ENCODE measurements at places on chromosomes 2 and 18. TPM values are rescaled to one million over a fixed set of nuclear protein-coding genes. Genes with fewer than 3 reads are reported as not detected.

DNA sequence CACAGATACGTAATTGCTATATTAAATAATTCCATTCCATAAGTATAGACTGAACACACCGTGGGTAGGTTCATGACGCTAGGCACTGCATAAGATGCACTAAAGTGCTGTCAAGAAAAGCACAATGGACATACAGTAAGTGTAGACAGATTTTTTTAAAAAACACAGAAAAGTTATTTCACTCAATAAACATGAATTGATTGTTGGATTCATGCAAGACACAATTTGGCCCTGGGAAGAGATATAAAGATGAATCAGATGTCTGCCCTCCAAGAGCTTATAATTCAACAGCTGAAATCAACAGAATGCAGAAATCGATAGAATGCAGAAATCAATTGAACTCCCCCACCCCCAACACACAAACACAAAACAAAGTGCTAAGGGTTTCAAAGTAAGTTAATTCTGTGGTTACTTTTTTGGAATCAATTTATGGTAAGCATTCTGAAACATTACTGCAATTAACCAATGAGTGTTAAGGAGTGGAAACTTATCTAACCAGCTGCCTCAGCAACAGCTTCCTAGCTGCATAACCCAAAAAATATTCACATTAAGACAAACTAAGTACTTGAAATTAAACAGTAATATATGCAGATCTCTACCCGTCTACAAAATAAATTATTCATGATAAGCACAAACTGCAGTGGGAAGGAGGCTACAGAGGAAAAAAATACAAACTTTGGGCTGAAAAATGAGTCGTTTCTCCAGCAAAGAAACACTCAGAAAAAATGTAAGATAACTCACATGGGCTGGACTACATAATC lies 1.6 kb downstream of the NBAS start:
- peaks cover 1% of the 10 kb centered on the region for H3K27me3 ChIP-seq
- peaks cover 32% of the 10 kb centered on the region for H3K4me1 ChIP-seq
- H3K36me3 ChIP-seq, result peaks cover 1% of the 10 kb centered on the region
- H3K27ac ChIP-seq, result peak overlapping the region; percentile 99
- peak overlapping the region; percentile 96 for H3K4me3 ChIP-seq

DNA sequence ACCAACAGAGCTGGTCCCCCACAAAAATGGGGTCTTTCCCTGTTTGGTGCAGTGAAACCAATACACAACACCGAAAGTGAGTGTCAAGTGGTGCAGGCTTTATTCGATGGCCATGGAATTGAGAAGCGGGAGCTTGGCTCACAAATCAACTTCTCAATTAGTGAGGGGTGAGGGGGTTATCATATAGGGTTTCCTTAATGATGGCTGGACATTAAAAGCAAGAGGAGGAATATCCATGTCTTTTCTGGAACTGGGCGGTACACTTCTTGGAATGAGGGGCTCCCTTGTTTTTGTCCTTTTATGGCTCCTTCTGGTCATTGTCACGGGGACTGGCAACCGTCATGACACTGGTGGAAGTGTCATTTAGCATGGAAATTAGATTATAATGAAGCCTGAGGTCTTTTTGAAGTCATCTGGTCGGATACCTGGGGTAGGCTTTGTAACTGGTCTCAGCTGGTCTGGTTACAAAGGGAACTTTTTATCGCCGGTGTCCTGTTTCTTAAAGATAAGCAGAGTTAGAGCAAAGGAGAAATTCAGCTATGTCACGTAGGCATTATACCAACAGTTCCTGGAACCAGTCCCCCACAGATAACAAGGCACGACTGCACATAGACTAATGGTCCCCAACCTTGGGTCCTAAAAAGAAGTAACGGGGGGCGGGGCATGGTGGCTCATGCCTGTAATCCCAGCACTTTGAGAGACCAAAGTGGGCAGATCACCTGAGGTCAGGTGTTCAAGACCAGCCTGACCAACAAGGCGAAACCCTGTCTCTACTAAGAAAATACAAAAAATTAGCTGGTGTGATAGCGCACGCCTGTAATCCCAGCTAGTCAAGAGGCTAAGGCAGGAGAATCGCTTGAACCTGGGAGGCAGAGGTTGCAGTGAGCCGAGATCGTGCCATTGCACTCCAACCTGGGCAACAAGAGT lies 93.5 kb upstream of the NDUFV2 start:
- H3K27me3 ChIP-seq, result no peaks in the 10 kb centered on the region
- no peaks in the 10 kb centered on the region for H3K4me1 ChIP-seq
- no peaks in the 10 kb centered on the region for H3K36me3 ChIP-seq
- H3K4me3 ChIP-seq, result no peak overlapping the region
- DNase-seq, result no peak

DNA sequence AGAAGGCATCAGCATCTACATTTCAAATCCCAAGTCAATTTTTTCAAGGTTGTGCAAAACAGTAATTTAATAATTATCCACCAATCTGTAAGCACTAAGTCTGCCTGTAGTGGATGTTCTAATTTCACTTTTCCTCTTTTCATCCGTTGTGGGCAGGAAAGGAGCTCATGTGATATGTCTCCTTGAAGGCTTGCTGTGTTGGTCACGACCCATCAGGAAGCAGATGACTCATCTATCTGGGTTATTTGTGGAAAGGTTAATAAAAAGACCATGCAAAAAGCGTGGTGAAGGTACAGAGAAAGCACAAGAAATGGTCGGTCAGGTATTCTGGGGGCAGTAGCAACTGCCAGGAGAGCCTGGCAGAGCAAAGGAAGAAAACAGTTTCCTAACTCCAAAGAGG lies 476.7 kb upstream of the RAB6C start:
- no peak overlapping the region for H3K4me3 ChIP-seq
- H3K4me1 ChIP-seq, result no peaks in the 10 kb centered on the region
- no peaks in the 10 kb centered on the region for H3K36me3 ChIP-seq
- H3K27ac ChIP-seq, result no peak overlapping the region

- H3K27me3 ChIP-seq, result no peaks in the 10 kb centered on the region
- no peak overlapping the region for H3K4me3 ChIP-seq
- no peak for DNase-seq
- peaks cover 3% of the 10 kb centered on the region for H3K4me1 ChIP-seq
- no peaks in the 10 kb centered on the region for H3K36me3 ChIP-seq
Measured at GRCh38 chr2:104406261-104406726, 447.6 kb upstream of the POU3F3 start.

DNA sequence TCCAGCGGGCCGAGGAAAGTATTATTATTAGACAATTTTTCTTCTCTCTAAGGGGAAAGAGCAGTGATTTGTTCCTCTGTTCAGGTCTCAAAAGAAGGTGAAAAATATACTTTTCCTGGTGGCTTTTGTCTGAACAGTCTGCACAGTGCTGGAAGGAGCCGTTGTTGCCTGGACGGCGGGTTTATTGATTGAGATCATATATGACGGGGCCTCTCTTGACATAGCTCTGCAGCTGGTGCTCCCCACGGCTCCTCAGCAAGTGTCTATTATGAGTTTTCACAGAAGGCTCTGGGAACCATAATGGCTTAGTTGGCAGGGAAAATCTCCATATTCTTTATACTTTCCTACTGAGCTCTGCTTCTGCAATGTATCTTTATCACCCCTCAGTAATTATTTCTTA lies 42.9 kb downstream of the FSHR start:
- peaks cover 10% of the 10 kb centered on the region for H3K27me3 ChIP-seq
- no peak for DNase-seq
- H3K27ac ChIP-seq, result no peak overlapping the region
- H3K4me3 ChIP-seq, result no peak overlapping the region
- no peaks in the 10 kb centered on the region for H3K4me1 ChIP-seq
- no peaks in the 10 kb centered on the region for H3K36me3 ChIP-seq

DNA sequence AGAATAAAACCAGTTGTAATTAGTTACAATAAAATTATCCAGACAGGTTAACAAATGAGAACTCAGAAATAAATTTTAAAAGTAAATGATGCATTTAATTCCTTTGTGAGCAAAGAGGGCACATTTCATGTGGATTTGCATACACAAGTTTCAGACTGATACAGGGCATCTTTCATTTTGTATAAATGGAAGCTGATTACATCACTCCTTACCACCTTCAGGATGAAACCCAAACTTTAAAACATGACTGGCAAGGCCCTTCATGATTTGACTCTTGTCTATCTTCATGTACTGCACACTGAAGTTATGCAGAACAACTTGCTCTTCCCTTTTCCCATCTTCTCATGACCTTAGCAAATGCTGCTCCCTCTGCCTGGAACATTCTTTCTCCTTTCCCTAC lies 26.9 kb downstream of the EFEMP1 start:
- DNase-seq, result no peak
- no peaks in the 10 kb centered on the region for H3K36me3 ChIP-seq
- peaks cover 8% of the 10 kb centered on the region for H3K4me1 ChIP-seq
- H3K27me3 ChIP-seq, result peaks cover 5% of the 10 kb centered on the region
- H3K27ac ChIP-seq, result no peak overlapping the region

DNA sequence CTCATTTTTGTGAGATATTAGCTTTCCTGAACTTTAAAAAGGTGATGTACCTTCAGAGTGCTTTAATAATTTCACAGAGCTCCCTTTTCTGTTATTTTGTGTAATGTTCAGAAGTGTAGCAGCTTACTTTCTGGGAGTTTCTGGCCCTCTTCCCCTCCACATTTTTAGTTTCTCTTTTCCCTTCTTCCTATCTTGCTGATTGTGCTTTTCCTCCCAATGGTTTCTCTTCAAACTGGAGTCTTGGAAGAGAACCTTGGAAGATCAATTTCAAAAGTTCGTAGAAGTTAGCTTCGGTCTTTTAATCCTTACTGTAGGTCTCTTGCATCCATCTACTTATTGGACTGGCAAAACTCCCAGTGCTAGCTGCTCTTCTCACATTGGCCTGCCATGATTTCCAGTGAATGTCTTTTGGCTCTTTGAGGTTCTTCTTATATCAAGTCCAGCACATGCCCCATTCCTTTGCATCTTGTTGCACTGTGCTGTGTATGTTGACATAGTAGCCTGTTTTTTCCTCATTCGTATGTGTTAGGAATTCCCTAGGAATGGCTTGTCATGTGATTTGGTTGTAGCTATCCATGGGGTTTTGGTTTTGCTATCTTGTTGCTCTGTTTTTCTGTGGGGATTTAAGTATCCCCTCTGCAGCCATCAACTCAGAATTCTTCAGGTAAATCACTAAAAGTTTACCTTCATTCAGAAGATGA lies 7.8 kb downstream of the CCNT2 start:
- no peaks in the 10 kb centered on the region for H3K27me3 ChIP-seq
- peaks cover 3% of the 10 kb centered on the region for H3K36me3 ChIP-seq
- H3K27ac ChIP-seq, result peak overlapping the region; percentile 45
- peaks cover 54% of the 10 kb centered on the region for H3K4me1 ChIP-seq
- no peak for DNase-seq

DNA sequence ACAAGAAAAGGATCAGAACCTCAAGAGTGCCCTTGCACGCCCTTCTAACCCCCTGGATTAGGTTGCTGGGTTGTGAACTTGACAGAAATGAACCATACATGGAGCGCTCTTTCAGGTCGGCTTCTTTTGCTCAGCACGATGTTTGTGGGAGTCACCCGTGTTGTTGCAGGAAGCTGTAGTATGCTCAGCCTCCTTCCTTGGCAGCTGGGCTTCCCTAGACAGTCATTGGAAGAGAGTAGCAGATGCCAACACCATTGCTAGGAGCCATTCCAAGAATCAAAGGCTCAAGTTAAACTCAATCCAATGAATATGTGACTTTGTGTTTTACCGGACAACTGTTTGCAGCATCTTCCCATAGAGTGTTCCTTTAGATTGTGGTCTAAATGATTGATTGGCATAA lies 47.0 kb downstream of the RAB12 start:
- no peaks in the 10 kb centered on the region for H3K36me3 ChIP-seq
- H3K27me3 ChIP-seq, result peaks cover 8% of the 10 kb centered on the region

GRCh38 chr2:28094739-28095138 lies 204.2 kb downstream of the BABAM2 start:
- no peaks in the 10 kb centered on the region for H3K27me3 ChIP-seq
- no peaks in the 10 kb centered on the region for H3K36me3 ChIP-seq
- no peak overlapping the region for H3K4me3 ChIP-seq
- DNase-seq, result no peak
- H3K4me1 ChIP-seq, result peaks cover 40% of the 10 kb centered on the region

- no peaks in the 10 kb centered on the region for H3K4me1 ChIP-seq
- no peak for DNase-seq
- H3K4me3 ChIP-seq, result no peak overlapping the region
- H3K36me3 ChIP-seq, result no peaks in the 10 kb centered on the region
- no peak overlapping the region for H3K27ac ChIP-seq
- H3K27me3 ChIP-seq, result no peaks in the 10 kb centered on the region
Measured at GRCh38 chr18:12773369-12773768, 70.5 kb downstream of the PSMG2 start.

- H3K27ac ChIP-seq, result no peak overlapping the region
- no peaks in the 10 kb centered on the region for H3K4me1 ChIP-seq
- H3K27me3 ChIP-seq, result no peaks in the 10 kb centered on the region
- no peaks in the 10 kb centered on the region for H3K36me3 ChIP-seq
- DNase-seq, result no peak
- no peak overlapping the region for H3K4me3 ChIP-seq
Measured at GRCh38 chr2:233242231-233242927, 9.1 kb upstream of the ATG16L1 start.

- H3K27me3 ChIP-seq, result no peaks in the 10 kb centered on the region
- H3K27ac ChIP-seq, result no peak overlapping the region
- peaks cover 14% of the 10 kb centered on the region for H3K4me1 ChIP-seq
- DNase-seq, result no peak
Measured at GRCh38 chr18:25834061-25834460, 256.4 kb downstream of the SS18 start.

DNA sequence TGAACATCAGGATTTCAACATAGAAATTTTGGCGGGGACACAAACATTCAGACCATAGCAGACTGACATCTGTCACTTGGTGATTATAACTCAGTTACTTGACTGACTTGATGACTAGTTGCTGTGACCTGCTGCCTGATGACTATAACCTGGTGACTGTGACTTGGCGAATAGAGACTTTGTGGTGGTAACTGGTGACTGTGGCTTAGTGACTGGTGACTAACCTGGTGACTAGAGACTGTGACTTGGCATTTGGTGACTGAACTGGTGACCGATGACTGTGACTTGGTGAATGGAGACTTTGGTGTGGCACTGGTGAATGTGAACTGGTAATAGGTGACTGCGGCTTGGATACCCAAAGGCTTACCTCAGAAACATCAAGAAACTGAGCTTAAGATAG lies 563.1 kb upstream of the FAM98A start:
- H3K27ac ChIP-seq, result no peak overlapping the region
- no peak for DNase-seq
- H3K4me1 ChIP-seq, result no peaks in the 10 kb centered on the region
- peaks cover 7% of the 10 kb centered on the region for H3K27me3 ChIP-seq
- no peaks in the 10 kb centered on the region for H3K36me3 ChIP-seq

GRCh38 chr18:23142251-23142929 lies 7.1 kb downstream of the CABLES1 start:
- H3K4me1 ChIP-seq, result peaks cover 79% of the 10 kb centered on the region
- H3K4me3 ChIP-seq, result no peak overlapping the region
- H3K27me3 ChIP-seq, result no peaks in the 10 kb centered on the region

GRCh38 chr2:82875858-82876257 lies 1583.2 kb downstream of the SUCLG1 start:
- no peak overlapping the region for H3K27ac ChIP-seq
- H3K36me3 ChIP-seq, result no peaks in the 10 kb centered on the region
- no peaks in the 10 kb centered on the region for H3K4me1 ChIP-seq
- H3K27me3 ChIP-seq, result peaks cover 6% of the 10 kb centered on the region

GRCh38 chr2:169637620-169638019 lies 53.5 kb downstream of the PPIG start:
- no peaks in the 10 kb centered on the region for H3K27me3 ChIP-seq
- peaks cover 10% of the 10 kb centered on the region for H3K36me3 ChIP-seq
- no peaks in the 10 kb centered on the region for H3K4me1 ChIP-seq
- DNase-seq, result no peak
- no peak overlapping the region for H3K27ac ChIP-seq

Gene RGPD4
- total RNA-seq, result 0.10 TPM

Gene HNRNPLL
- total RNA-seq, result 45.2 TPM

Gene RAB31
- 82.4 TPM for total RNA-seq

All from chondrocyte (in vitro differentiated cells).